ENCODE measurements at places on chromosomes 4 and X.

GRCh38 chr4:174156239-174156826, 127.1 kb downstream of the FBXO8 start:
- peak; percentile 21 for DNase-seq

- no peak for DNase-seq
Measured at GRCh38 chr4:147580396-147580795, 36.8 kb upstream of the TMEM184C start.

- DNase-seq: no peak
Measured at GRCh38 chr4:113901994-113902787, 77.3 kb downstream of the ARSJ start.

- DNase-seq: no peak
Measured at GRCh38 chr4:176794151-176794550, 1.4 kb upstream of the VEGFC start.

DNA sequence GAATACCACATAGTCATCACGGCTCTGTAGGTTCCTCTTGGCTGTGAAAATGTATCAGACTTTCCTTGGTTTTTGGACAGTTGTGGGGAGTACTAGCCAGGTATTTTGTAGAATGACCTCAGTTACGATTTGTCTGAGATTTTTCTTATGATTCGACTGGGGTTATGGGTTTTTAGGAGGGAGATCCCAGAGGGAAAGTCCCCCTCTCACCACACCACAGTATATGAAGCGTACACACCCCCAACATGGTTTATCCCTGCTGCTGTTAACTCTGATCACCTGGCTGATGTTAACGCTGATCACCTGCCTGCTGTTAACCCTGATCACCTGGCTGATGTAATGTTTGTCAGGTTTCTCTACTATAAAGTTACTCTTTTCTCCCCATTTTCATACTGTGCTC, 72.6 kb downstream of the ANAPC4 start:
- no peak for DNase-seq

GRCh38 chrX:140713174-140713539, 3.6 kb downstream of the LINC00632 start:
- DNase-seq: no peak
